ENCODE measurements at places on chromosomes 12 and 14.

- DNase-seq = peak; percentile 31
Observed at GRCh38 chr12:110107369-110108281, 16.5 kb upstream of the IFT81 start.

- peak; percentile 56 for DNase-seq
Observed at GRCh38 chr12:93203361-93203760, 174.4 kb upstream of the NUDT4 start.

- DNase-seq = peak; percentile 68
Observed at GRCh38 chr12:71662849-71663560, 643 bp downstream of the ZFC3H1 start.

- peak; percentile 56 for DNase-seq
Observed at GRCh38 chr12:54631988-54632728, 2.5 kb downstream of the LACRT start.

- peak; percentile 86 for DNase-seq
Observed at GRCh38 chr12:546920-547845, 87.4 kb downstream of the B4GALNT3 start.

GRCh38 chr14:32932914-32933628 is 5.6 kb upstream of the NPAS3 start:
- DNase-seq = no peak

- no peak for DNase-seq
Observed at GRCh38 chr14:62053188-62053587, 291.0 kb downstream of the SNAPC1 start.

DNA sequence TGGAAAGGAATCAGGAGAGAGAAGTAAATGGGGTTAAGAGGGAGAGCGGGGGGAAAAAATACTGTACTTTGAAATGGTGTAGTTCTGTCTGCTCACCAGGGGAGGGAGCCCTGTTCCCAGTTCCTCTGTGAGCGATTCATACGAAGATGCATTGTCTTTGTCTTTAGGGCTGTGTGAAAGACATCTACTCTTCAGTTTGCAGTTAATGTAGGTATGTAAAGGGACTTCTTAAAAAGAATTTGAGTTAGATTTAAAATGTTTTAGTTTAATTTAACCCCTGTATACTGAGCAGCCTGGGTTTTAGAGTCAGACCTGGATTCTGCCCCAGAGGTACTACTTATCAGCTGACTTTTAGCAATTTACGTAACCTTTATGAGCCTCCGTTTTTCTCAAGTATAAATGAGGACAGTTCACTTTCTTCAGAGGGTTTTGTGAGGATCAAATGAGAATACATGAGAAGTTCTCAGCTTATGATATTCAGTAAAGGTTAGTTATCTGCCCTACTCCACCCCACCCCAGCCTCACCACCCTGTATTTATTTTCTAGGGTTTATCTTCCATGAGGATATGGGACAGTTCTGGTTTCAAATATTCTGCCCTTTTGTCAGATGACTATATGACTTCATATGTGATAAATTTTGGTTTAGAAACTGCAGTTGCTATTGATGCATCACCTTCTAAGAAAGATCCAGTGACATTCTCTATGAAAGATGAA is 82.5 kb upstream of the EVL start:
- DNase-seq = peak; percentile 78

DNA sequence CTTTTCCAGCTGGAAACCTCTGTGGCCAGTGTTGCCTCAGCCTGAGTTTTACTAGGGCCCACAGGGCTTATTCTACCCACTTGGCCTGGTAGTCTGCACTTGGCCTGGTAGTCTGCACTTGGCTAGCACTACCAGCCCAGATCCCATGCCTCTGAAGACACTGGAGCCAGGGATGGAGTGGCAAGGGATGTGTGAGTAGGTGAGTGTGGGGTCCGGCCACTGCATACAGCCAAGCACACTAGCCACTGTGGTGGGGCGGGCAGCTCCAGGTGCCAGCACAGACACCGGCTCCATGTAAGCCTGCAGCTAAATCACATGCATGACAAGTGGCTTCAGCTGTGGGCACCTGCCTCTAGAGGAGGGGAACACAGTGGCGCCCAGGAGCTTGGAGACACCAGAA is 63.4 kb upstream of the NAV3 start:
- no peak for DNase-seq

DNA sequence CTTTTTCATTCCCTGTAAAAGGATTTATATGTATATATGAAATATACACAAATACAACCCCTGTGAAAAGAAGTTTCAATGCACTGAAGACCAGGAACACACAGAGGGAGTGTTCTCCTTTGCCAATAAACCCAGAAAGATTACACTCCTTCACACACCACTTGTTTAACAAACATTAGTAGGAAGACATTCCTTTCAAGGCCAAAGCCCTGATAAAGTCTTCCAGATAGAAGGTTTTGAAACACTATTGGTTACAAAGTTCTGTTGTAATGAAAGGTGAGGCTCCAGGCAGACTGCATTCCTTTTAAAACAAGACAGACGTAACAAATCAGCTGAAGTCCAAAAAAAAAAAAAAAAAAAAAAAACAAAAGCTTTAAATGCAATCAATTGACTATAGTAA is 81.0 kb downstream of the PTPN21 start:
- no peak for DNase-seq

DNA sequence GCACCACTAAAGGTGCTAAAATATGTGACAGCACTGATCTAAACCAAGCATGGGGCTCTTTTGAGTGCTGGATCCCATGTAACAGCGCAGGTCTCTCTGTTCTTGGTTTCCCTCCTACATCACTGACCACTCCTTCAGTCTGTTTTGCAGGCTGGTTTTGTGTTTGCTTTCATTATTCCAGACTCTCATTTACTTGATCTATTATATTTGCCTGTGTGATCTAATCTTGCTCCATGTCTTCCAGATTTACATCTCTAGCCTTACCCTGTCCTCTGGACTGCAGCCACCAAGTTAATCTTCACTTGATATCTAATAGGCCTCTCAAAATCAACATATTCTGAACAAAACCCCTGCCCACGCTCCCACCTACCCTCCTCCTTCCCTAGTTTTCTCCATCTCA is 8.6 kb downstream of the GLIPR1 start:
- no peak for DNase-seq

DNA sequence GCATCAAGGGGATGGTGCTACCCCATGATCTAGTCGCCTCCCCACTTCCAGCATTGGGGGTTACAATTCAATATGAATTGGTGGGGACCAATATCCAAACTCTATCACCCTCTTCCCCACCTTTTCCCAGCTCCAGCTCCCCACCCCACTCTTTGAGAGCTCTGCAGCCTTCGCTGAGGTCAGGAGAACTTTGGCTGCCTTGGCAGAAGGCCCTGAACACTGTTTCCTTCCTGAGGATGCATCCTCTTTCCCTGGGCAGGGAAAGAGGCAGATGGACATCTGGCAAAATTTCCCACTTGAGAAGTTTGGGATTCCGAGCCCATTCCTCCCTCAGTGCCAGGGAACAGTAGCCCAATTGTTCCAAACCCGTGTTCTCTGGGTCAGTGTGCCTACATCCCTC is 169.1 kb downstream of the TSPAN9 start:
- DNase-seq = no peak

DNA sequence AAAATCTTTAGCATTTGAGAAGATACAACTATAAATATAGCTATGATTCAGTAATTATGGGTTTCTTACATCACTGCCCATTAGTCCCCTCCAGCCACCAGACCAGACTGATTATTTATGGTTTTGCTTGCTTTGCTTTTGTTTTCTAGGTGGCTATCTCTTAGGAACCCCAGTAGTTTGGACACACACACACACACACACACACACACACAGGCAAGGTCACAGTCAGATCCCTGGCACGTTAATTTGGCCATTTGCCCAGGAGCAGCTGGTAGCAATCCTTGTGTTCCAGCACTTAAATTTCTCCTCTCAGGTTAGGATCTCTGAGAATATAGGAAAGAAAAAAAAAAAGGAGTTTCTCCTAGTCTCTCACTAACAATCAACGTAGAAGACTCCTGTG is 90.2 kb upstream of the RESF1 start:
- DNase-seq = peak; percentile 50

DNA sequence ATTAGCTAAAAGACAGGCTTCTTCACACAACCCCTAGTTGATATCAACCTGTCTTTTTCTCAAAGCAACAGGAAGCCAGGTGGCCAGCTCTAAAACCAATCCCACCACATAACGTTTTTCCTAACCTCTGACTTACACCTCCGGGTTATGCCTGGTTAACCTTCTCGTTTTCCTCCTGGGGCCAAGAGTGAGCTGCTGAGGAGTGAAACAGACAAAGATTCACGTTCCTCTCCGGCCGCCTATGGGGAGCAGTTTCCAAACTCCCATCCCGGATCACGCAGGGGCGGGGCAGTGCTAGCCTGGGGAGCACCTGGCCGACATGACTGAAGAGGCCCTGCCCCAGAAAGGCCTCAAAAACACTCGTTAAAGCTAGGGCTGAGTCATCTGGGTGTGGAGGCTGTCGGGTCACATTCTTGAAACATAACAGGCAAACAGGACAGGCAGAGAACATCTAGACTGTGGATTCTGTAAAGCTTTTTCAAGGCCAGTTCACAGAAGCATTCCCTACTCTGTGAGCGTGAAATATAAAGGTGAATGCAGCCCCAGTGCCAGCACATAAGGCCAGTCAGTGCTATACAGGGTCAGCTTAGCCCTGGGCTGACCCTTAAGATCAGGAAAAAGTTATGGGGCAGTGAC is 25.9 kb upstream of the LGALS3 start:
- DNase-seq = peak; percentile 55

GRCh38 chr12:32302218-32303173 is 96.9 kb upstream of the FGD4 start:
- peak; percentile 49 for DNase-seq

DNA sequence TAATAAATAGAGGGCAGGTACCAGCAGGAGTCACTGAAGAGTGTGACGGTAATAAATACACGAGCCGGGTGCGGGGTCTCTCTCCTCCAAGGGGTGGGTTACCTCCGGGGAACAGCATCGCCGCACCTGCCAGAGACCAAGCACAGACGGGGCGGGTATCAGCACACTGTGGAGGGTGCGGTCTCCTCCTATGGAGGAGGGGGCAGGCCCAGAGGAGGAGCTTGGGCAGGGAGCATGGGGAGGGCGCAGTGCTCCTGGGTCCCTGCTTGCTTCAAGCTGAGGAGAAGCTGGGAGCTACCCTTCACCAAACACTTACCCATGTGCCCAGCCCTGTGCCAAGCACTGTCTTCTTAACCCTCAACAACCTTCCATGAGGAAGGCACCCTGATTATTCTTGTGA is 12.8 kb downstream of the PGF start:
- no peak for DNase-seq
